ENCODE measurements at places on chromosomes 2 and 18. TPM values are rescaled to one million over a fixed set of nuclear protein-coding genes. Genes with fewer than 3 reads are reported as not detected.

- DNase-seq = no peak
Observed at GRCh38 chr18:67778016-67778415, 261.5 kb upstream of the DSEL start.

DNA sequence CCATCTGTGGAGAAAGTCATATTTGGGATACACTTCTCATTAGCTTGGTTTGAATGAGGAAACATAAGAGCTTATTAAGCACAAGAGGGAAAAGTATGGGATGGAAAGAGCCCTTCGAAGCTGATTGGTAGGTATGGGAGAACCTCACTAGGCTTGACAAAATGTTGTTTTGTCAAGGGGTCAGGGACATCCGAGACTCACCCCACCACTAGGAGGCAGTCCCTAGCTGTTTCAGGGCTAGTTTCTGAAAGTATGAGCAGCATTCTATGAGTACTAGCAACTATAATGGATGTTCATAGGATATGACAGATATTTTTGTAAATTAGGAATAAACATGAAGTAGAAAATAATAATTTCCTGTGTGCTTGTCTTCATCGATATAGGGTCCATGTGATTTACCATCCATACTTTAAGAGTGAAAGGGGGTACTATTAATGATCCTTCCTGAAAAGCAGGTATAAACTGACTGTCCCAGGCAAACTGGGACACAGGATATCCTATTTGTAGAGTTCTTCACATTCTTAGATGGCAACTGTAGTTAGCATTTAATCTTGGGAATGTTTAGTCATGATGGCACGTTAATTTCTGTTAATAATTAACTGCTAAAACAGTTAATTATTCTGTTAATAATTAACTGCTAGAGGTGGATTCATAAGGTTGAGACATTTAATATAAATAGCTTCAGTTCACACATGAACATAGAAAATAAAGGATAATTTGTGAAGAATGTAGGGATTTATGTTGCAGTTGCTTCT lies 28.4 kb downstream of the OTX1 start:
- DNase-seq = no peak

GRCh38 chr18:35267161-35267651 lies 22.8 kb downstream of the ZSCAN30 start:
- DNase-seq = peak; percentile 49

GRCh38 chr2:240596080-240596460 lies 9.5 kb downstream of the CAPN10 start:
- no peak for DNase-seq

- no peak for DNase-seq
Observed at GRCh38 chr2:163592954-163593622, 142.7 kb downstream of the FIGN start.

GRCh38 chr2:96824079-96824870 lies 8.2 kb downstream of the CNNM3 start:
- DNase-seq = no peak

- no peak for DNase-seq
Observed at GRCh38 chr2:218746470-218746795, 35.5 kb upstream of the CYP27A1 start.

DNA sequence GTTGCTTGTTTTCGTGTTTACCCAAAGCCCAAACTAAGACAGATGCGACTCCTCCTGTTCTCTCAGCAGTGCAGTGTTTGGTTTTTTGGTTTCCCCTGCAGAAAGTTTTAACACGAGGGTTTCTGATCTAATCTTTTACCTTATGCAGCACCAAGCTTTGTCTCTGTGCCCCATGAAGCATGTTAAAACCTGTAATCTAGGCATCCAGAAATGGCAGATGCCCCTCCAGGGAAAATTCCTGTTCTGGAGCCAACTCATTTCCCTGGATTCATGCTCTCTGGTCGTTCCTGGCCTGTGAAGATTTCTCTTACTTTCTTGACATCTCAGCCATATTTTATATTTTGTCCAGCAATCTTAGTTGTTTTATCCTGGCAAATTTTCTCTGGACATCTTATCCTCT lies 91.5 kb downstream of the LTBP1 start:
- DNase-seq = no peak

The TCF23 gene
- total RNA-seq = not detected

The ARHGAP15 gene
- 167 TPM for total RNA-seq
